ENCODE measurements at places on chromosomes 3 and 15.

GRCh38 chr3:68699541-68699940 lies 232.8 kb downstream of the TAFA4 start:
- no peak for DNase-seq

DNA sequence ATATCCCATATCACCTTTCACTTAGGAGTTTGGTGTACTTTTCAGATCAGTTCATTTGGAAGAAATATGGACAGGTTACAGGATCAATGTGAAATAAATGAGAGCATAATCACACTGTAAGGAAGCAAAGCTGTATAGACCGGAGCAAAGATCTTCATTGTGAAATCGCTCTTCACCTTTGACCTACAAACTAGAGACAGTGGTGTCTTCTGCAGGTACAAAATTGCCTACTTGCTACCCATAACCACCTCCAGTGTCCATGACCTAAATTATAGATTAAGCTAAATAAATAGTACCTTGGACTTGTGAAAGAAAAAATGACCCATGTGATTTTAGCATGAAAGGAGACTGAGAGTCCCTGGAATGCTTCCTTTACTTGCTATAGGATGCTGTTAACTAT lies 379.5 kb upstream of the SUCLG2 start:
- no peak for DNase-seq

GRCh38 chr3:110314512-110315114 lies 757.0 kb upstream of the NECTIN3 start:
- peak; percentile 49 for DNase-seq

DNA sequence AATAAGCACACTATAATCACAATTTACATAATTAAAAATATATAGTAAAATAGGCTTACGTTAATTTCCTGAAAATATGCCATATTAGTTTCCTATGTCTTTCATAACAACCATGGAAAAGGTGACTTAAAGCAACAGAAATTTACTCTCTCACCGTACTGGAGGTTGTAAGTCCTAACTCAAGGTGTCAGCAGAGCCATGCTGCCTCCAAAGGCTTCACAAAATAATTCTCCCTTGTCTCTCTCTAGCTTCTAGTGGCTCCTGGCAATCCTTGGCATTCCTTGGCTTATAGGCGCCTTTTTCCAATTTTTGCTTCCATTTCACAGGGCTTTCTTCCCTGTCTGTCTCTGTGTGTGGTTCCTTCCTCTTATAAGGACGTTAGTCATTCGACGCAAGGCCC lies 7.6 kb downstream of the SI start:
- no peak for DNase-seq

GRCh38 chr3:137866001-137866400 lies 101.9 kb downstream of the SOX14 start:
- DNase-seq = no peak

GRCh38 chr15:50751394-50751793 lies 14.1 kb downstream of the SPPL2A start:
- no peak for DNase-seq

DNA sequence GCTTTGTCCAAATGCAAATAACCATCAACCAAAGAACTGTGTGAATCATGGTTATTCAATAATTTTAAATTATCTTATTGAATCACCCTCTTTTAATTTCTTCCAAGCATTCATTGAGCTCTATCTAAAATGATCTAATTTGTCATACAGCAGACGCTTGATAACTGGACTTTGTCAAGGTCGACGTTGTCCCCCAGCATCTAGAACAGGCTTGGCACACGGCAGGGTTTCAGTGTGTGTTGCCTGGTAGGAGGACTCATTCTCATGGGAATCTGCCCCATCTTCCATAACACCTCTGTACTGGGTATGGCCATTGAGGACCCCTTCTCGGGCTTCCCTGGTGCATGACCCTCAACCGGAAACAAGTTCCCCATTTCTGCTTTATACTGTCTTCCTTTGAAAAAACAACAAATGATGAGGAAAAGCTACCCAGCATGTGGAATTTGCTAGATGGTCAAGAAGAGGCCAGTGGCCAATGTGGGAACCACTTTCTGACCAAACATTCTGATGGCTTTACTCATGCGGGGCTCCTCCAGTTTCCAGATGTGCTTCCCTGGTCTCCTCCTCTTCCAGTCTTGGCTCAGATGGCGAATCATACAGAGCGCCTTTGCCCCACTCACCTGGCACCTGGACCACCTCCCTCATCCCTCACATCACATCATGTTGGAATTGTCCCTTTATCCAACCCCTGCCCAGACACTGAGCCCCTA lies 41.7 kb upstream of the SEC22A start:
- DNase-seq = no peak

DNA sequence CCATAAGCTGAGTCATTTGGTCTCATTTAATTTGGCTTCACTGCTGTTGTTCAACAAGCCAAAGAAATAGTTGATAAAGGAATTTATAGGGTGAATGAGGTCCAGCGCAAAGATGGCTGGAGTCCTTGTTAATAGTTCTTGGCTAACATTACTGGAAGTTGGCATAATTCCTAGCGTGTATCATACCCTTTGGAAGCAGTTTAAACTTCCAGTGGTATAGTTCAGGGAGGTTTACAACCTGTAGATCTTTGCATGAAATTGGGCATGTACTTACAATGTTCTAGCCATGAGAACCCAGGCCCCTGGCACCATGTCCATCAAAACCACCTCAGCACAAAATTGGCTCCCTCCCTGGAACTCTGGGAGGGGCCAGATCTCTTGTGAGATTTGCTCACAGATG lies 380.8 kb downstream of the LRTM1 start:
- DNase-seq = no peak

DNA sequence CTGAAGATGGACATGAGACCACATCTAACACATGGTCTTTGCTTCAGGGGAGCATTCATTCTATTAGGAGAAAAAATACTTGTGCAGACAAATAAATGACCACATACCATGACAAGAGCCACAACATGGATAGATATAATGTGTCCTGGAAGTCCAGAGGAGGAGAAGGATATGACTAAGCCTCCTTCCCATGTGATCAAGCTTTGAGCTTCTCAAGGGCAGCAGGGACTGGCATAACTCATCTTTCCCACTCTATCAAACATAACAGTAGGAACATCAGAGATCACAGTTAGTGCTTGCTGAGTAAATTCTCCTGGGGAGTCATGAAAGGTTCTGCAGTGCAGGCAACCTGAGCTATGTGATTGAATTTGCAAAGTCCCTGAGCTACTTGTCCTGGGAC lies 86.0 kb upstream of the LPP start:
- no peak for DNase-seq

GRCh38 chr3:119300991-119301391 lies 6.8 kb downstream of the ARHGAP31 start:
- DNase-seq = no peak

DNA sequence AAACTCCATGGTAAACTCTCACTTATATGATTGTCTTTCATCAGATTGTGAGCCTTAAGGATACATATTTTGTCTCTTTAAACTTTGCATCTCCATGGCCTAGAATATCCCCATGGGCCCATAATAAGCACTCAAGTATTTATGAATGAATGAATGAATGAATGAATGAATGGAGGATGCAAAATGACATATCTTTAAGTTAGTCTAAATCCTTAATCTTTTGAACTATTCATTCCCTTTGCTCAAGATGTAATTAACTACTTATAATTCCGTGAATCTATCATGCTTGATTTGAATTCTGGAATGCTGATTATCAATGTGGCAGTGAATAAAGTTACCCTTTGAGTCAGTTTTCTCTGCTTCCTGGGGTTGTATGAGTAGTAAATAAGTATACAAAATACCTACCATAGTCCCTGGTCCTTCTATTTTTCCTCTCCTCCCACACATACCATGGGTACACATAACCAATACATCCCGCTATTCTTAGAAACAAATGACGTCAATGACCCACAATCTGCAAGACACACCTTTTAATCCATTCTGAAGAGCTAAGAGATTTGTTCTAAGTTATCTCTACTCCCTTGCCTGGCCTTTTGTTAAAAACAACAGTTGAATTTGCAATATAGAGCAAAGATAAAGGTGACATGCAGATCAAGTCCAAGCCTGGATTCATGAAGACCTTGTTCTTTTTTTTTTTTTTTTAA lies 94.5 kb downstream of the FBN1 start:
- DNase-seq = no peak

DNA sequence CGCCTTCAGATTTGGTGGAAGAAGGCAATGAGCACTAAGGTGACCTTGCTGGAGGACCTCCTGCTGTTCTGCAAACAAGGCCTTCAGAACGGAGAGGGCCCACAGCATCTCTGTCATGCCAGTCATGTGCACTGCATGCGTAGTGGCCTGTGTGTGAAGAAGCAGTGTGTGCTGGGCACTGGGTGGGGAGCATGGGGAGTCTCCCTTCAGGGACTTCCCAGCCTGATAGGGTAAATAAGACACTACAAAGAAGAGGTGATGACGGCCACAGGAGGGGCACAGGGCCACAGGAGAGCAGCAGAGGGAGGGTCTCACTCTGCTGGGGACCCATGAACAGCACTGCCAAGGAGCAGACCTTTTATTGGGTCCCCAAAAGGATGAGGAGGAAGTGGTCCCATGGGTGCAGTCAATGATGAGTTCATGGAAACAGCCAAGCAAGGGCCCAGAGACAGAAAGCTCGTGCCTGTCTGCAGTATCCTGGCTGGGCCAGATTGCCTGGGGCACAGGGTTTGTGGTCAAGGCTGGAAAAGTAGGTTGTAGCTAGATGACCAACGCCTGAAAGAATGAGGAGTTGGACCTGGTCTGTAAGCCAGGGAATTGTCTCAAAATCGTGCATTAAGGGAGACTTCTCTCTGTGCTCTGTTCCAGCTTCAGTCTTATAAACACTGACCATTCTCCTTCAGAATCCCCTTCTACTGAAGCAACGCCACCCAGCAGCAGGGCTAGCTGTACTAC lies 67.8 kb upstream of the SEC61A1 start:
- no peak for DNase-seq

- DNase-seq = no peak
Measured at GRCh38 chr3:197756704-197757103, 7.0 kb downstream of the FYTTD1 start.

DNA sequence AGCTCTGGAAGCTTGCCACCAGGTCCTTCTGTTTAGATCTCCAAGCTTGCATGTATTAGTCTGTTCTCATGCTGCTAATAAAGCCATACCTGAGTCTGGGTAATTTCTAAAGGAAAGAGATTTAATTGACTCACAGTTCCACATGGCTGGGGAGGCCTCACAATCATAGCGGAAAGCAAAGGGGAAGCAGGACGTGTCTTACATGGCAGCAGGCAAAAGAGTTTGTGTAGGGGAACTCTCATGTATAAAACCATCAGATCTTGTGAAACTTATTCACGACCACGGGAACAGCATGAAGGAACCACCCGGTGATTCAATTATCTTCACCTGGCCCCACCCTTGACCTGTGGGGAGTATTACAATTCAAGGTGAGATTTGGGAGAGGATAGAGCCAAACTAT lies 147.0 kb upstream of the PROK2 start:
- DNase-seq = no peak

GRCh38 chr3:26622621-26623418 lies at the start of gene LRRC3B:
Gene LRRC3B, plus strand, starts transcription at chr3:26622772. Its CDS starts 86,901 bp downstream, at chr3:26709673.
- peak; percentile 39 for DNase-seq

DNA sequence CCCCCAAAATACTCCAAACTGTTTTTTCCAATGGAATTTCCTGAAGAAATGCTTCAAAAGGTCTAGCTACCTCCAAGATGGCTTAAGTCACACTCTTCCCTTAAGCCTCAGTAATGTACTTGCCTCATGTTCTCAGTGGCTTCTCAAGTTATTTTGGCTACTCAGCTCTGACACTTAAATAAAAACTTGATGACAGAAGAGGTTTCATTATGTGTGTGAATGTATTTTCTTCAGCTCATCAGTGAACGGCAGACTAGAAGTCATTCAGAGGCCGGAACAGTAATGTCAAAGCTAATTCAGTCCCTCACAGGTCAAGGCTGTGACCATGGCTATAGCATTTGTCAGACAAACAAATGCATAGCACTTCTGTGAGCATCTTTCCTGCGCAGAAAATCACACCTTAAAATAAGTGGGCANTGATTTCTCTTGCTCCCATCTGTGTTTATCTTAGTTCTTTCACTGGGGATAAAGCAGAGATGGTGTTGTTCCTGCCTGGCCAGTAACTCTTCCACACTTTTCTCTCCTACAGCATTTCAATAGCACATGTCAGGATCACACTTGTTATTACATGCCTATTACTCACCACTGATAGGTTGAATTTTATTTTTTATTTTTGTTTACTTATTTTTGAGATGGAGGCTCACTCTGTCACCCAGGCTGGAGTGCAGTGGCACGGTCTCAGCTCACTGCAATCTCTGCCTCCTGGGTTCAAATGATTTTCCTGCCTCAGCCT lies 68.5 kb upstream of the PLCL2 start:
- no peak for DNase-seq

DNA sequence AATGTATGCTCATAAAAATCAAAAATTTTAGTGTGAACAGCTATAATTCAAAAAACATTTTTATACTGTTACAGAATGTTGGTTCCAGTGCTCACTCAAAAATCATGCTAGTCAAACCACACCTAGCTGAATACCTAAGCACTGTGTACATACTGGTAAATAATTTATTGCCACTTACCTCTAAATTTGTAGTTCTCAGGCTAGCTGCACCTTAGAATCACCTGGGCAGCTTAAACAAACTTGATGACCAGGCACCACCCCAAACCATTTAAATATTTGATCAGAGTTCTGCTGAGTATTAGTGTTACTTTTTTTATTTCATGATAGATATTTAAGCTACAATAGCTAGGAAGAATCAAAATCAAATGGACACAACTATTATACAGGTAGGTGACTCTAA lies 32.3 kb upstream of the TMCO5A start:
- DNase-seq = no peak

DNA sequence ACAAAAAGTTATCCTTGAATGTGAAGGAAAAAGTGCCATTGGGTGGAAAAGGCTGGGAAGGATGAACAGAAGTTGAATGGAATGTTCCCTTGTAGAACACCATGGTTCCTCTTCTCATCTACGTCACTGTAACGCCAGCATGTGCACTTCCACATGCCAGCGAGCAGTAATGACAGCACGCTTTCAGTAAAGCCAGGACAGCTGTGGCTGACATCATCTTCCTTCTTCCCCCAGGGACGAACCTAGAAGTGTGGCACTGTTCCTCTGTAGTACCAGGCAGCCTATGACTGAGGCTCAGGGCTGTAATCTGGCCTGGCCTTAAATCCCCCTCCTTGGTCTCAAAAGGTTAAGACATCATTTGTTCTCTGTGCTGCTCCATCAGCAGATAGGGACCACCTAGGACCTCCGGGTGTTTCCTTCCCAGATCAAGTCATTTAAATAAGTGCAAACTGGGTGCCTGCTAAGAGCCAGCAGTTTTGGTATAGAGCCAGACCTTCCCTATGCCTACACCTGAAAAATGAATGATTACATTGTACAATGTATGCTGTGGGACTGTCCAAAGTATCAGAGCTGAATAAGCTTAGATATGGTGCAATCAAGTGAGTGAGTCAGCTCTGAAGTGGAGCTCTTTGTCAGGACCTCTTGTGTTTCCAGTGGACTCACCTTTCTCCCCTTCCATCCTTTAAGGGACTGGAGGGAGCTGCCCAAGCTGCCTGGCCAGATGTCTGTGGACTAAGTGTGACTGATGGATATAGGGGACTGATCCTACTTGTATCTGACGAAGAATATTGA lies 5.6 kb upstream of the SRPRB start:
- no peak for DNase-seq

DNA sequence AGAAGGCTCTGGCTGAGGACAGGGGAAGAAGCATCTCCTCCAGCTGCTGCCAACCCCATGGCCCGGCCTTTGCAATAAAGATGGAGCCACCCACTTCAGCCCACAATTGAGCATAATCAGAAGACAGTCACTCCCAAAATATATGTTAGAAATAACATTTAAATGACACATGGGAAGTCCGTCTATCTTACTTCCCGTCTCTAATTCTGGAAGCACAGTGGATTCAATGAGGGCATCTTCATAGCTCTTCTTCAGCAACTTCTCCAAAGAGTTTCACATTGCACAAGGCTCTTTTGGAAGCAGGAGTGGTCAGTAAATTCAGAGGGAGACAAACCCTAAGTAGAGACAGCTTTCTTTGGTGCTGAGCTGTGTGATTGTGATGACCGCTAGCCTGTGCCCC lies 67.0 kb upstream of the SEC61A1 start:
- DNase-seq = no peak

Data from left kidney (tissue), 8 donors.